GM12865 (cell line): ENCODE measurements at places on chromosomes 4 and X.

- DNase-seq, result no peak
These were observed 273.4 kb upstream of the GRIA3 start for GRCh38 chrX:122910697-122911096.

- no peak for DNase-seq
These were observed 66.8 kb downstream of the POLA1 start for GRCh38 chrX:24760363-24761000.

DNA sequence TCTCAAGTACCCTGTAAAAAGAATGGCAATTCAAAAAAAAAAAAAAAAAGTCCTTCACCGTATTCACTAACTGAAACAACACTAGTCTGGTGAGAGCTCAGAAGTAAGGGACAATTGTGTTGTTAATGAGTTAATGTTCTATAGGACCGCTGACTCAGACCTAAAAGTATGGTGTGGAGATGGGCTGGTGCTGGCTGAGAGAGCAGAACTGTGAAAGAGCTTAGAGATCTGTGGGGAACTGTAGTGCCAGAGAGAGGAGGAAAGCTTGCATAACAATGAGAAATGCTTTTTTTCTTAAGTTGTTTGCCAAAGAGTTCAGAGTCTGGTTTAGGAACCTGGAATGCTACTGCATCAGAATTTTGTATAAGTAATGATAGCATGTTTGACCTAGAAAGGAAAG is 65.1 kb downstream of the LHFPL1 start:
- no peak for DNase-seq

DNA sequence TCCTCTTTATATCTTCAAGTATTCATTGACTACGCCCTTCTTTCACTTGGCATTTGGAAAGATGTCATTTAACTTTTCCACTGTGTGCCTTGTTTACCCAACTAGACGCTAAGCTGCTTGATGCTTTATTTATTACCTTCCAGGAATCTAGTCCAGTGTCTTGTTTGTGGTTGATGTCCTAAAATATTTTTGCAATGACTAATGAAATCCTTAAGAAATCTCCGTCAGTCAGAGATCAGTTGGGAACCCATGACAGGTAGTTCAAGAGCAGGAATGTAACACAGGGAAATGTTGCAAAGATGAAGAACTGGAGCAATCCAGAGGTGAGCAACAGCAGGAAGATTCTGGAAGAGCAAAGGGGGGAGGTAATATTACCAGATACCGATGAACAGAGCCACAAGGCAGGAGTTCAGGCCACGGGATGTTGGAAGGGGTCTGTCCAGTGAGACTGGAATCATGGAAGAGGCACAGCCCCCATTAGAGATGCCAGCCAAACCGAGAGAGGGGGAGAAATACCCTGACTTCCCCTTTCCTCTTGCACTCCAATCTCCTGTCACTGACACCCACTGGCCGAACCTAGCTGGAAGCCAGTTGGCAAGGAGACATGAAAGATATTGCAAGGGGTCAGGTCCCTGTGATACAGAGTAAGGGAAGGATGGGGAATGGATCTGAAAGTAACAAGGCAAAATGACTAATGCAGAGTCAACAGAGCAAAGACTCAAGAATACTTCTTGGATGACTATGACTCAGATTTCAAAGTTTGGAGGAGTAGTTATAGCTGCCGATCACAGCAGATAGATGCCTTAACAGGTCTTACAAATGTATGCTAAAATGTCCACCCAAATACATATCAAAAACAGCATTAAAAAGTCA is 62.7 kb upstream of the PHKA2 start:
- DNase-seq, result no peak

DNA sequence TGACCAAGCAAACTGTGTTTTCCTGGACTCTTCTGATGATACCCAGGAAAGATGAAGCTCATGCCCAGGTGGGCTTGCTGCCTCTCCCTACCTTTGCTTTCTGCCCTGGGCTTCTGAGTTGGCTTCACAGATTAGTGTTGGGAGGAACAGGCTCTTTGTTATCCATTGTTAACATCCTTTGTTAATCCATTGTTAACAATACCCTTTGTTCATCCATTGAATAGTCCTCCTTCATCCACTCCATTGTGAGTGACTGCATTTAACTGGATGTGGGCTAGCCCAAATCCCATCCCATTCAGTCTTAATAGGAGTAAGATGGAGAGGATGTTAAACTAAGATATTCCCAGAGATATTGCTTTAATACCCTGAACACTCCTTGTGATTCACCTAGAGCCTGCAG is 199.0 kb upstream of the LNX1 start:
- no peak for DNase-seq

DNA sequence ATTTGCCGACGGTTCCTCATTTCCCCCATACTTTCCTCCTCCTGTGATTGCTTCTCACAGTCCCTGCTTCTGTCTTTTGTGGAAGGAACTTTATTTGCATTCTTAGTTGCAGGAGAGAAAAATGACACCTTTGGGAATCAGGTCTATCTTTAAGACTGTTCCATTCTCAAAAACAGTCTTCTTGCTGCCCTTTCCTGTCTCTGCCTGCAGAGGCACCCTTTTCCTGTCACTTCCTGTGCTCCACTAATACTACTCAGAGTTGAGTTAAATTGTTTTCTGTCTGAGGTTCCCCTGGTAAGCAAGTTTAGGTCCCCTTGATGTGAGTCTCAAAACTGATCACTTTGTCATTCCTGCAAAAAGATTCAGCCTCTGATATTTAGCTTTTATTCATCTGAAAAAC is 208.8 kb upstream of the CLNK start:
- peak; percentile 31 for DNase-seq

- no peak for DNase-seq
These were observed 2.2 kb downstream of the GRID2 start for GRCh38 chr4:92305878-92306520.

GRCh38 chr4:6092131-6092530 is 73.9 kb upstream of the C4orf50 start:
- peak; percentile 12 for DNase-seq

DNA sequence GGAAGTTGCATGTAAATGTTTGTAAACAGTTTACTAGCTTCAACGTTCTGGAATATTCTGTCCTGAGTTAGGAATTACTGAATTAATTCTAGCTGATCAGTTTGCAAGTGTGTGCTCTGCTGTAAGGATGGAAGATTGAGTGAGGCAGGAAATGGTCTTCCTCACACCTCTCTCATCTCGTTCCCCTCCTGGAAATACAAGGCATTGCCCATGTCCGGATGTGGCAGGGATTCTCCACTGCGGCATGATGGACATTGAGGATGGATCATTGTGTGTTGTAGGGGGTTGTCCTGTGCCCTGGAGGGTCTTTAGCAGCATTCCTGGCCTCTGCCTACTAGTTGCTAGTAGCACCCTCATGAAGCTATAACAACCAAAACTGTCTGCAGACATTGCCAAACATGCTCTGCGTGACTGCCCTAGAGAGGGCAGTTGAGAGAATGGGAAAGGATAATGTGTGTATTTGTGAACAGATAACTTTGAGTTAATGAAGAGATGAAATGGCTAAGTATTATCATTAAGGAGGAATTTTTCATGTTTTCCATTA is 12.6 kb downstream of the CA5B start:
- DNase-seq, result no peak

- no peak for DNase-seq
These were observed 60.8 kb downstream of the DDX60 start for GRCh38 chr4:168257768-168258167.

DNA sequence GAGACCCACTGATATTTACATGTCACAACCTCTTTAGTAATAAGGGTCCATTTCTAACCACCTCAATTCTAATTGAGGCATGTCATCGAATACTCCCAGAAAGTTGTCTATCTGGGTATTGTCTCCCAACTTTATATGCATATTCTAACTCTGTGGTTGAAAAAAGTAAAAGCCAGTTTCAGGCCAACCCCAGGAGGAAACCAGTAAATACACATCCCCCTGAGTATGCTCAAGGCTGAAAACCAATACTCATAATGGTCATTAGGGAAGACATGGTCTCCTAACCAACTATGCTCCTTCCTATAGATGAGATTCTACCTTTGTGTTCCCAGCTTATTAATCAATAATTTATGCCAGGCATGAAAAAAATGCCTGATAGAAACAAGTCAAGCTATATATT is 96.6 kb downstream of the SH3KBP1 start:
- peak; percentile 45 for DNase-seq

- DNase-seq, result no peak
These were observed 189.9 kb downstream of the PTTG2 start for GRCh38 chr4:38149997-38150671.

DNA sequence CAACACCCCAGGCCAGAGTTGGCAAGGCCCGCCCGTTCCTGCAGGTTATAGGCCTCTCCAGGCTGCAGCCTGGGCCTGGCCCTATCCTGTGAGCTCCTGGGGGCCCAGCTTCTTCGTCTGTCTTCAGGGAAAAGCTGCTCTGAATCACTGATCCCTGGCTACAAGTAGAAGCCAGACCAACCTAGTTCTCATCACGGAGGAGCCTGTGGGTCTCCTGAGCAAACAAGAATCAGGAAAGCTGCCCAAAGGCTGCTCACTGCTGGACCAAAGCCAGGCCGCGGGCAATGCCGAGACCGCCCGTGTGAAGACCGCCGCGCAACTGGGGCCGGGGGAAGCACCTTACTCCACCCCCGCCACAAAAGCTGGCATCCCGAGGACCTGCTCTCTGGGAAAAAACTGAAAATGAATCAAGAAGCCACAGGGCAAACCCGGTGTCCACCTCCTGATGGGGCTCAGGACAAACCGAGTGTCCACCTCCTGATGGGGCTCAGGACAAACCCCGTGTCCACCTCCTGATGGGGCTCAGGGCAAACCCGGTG is 12.8 kb downstream of the CTBP1 start:
- no peak for DNase-seq

DNA sequence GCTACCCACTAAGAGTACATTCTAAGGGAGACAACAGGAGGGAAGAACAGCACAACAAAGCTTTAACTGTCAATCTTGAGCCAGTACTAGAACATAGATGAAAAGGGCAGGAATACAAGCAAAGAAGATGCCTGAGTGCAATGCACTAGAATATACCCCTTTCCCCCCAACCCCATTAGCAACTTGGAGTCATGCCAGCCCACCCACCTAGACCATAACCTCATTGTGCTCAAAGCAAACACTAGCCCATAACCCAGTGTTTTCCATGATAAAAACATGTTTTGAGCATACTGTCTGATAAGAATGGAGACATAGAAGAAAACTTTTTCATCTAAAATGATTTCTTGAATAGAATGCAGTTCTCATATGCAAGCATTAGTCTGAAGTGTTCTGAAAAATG is 183.2 kb downstream of the RAP1GDS1 start:
- no peak for DNase-seq

- DNase-seq, result peak; percentile 33
These were observed 233.5 kb downstream of the SCFD2 start for GRCh38 chr4:53132132-53132891.

- no peak for DNase-seq
These were observed 69.4 kb downstream of the CLCN5 start for GRCh38 chrX:49991758-49992157.

DNA sequence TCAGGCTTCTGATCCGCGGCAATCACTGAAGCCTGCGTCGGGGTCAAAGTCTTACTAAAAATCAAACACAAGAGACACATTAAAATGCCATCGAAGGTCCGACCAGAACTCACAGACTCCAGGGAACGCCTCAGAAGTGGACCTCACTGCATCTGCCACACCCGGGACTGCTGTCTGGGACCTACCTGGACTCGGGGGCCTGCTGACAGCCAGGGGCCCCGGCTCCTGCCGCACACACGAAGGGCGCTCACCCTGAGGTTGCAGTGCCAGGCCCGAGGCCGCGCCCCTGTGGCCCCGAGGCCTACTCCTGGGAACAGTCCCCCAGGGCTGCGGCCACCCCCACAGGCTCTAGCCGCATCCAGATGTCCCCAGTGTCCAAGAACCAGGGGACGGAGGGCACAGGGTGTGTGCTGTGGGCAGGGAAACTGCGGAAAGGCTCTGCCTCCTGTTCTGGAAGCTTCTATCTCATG is 7.4 kb downstream of the CTBP1 start:
- no peak for DNase-seq

- DNase-seq, result no peak
These were observed 71.3 kb downstream of the EVC2 start for GRCh38 chr4:5636766-5637670.

DNA sequence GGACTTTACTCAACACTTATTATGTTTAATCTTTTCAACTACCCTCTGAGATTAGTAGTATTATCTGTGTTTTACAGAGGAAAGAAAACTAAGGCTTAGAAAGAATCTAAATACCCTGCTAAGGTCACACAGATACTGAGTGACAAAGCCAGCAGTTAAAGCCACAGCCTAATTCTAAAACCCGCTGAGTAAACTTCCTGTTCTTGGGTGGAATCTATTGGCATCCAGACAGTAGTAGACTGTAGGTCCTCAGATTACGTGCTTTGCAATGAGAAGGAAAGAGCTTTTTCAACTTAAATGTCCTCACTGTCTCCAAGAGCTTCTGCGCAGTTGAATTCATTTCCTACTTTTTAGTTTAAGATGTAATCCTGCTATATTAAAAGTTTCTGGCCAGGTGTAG is 126.0 kb downstream of the TENM3 start:
- no peak for DNase-seq

DNA sequence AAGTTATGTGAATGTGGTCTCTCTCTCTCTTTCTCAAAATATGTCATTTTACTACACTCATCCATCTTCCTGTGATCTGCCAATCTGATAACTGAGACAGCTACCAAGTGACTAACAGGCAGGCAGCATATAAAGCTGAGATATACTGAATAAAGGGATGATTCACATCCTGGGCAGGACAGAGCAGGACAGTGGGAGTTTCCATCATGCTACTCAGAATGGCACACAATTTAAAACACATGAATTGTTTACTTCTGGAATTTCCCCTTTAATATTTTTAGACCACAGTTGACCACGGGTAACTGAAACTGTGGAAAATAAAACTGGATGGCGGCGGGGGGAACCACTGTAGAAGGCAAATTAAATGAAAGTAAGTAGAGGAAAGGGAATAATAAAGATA is 58.6 kb upstream of the DCTD start:
- peak; percentile 66 for DNase-seq

GRCh38 chr4:8185930-8186329 is 13.2 kb upstream of the SH3TC1 start:
- DNase-seq, result no peak

DNA sequence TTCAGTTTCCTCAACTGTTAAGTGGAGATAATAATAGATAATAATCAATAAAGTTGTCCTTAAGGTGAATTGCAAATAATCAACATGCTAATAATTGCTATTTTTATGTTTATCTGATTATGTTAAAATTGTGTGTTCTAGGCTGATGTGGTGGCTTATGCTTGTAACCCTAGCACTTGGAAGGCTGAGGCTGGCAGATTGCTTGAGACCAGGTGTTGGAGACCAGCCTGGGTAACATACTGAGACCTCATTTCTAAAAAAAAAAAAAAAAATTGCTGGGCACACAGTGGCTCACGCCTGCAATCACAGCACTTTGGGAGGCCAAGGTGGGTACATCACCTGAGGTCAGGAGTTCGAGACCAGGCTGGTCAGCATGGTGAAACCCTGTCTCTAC is 175.2 kb downstream of the GC start:
- DNase-seq, result no peak

DNA sequence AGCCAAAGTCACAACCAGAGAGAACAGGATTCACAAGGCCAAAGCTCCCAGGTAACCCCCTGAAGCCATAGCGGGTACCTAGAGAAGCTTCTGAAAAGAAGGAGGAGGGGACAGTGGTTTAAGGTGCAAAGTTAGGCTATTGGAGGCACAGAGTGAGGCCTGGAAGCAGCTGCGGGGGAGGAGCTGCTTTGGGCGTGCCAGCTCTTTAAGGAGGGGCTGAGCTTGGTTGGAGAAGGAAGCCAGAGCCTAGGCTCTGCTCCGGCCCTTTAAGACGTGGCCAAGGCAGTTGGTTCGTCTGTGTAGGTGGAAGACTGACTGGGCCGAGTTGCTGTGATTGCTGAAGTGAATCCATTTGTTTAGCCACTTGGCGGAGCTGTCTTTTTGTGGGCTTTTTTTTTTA is 1.5 kb downstream of the KLF8 start:
- peak; percentile 88 for DNase-seq
